ENCODE measurements at places on chromosomes 2 and 18. TPM values are rescaled to one million over a fixed set of nuclear protein-coding genes. Genes with fewer than 3 reads are reported as not detected.

DNA sequence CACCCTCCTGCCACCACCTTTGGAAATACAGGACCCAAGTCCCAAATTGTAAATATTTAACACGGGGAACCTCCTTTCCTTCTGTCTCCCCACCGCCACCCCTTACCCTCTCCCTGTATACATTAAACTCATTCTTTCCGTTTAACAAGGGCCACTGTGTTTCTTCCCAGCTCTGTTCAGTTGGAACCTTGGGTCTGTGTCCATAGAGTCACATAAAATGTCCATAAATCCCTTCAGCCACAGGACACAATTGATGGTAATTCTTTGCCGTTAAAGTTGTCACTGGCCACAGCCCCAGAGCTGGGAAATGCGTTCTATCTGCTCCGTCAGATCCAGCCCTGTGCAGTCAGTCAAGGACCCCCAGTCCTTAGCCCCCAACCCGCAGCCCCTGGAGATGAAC is 49.9 kb upstream of the FZD7 start:
- DNase-seq: no peak

PPP1R1C gene
- total RNA-seq: 2.1 TPM

- DNase-seq: no peak
Measured at GRCh38 chr18:12777500-12777944, 74.7 kb downstream of the PSMG2 start.

- peak; percentile 88 for DNase-seq
Measured at GRCh38 chr2:216108967-216109921, at the start of gene XRCC5. Gene XRCC5 (plus strand): TSS chr2:216109348. CDS start chr2:216109437, 89 bp downstream.

Measured in kidney epithelial cell (primary cell).